ENCODE measurements at places on chromosomes 3 and 15. TPM values are rescaled to one million over a fixed set of nuclear protein-coding genes. Genes with fewer than 3 reads are reported as not detected.
A peak's percentile ranks its signal among the peaks of the same experiment; 100 is the strongest.

DNA sequence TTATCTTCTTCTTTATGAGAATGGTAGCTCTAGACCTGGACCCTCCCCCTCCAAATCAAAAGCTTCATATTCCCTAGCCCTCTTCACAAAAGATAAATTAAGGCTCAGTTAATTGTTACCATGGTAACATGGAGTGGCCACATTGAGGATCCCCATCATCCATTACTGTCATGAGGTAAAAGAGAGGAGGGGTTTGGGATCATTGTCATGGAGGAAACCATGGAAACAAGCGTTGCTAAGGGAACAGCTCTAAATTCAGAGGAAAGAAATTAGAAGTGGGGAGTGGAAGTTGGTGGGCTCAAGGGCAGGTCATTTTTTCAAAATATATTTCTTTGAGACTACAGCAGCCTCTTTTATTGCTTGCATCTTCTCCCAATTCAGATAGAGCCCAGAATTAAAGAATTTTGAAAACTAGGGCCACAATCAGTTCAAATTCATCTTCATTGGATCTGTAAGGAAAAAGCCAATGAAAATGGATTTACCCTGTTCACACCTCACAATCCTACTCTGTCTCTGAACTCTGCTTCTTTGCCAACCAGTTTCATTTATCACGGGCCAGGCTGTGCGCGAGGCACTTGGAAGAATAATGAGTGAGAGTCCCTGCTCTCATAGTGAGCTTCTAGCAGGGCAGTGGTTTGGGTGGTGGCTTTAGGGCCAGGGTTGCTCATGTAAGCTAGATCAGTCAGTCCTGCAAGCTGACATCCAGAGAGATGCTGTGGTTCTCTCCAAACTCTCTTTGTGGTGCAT, 11.6 kb upstream of the AEN start:
- no peak for DNase-seq

DNA sequence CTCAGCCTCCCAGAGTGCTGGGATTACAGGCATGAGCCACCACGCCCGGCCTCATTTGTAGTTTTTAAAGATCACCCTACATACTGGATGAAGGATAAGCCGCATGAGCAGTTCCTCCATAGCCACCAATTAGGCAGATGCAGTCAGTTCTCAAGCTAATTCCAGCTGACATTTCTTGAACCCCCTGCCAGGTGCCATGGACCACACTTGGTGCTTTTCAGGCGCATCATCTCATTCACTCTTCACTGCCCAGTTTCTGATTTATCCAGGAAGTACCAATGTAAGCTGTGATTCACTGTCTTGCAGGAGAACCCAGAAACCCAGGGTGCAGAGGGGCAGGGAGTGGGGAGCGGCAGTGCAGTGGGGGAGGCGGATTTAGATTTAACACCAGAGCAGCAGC, 56.5 kb upstream of the RASA2 start:
- DNase-seq = no peak

- DNase-seq = peak; percentile 57
Observed at GRCh38 chr15:29087521-29088285, 181.9 kb downstream of the NSMCE3 start.

Gene ZMYND10
- 0.23 TPM for total RNA-seq

DNA sequence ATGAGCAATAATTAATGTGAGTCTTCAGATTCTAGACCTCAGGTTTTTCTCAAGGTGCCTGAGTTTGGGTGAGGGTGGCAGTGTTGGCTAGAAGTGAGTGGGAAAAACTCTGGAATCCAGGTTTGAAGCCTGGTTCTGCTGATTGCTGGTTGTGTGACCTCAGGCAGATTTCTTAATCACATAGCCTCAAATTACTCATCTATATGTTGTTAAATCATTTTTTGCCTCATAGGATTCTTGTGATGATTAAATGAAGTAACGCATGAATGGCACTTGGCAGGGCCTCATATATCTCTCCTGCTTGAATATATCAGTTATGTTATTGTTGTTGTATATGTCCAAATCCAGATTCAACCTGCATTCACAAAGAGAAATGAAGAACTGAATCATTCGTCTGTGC, 60.5 kb downstream of the NR2F2 start:
- no peak for DNase-seq

GRCh38 chr15:69319384-69320375, 21.0 kb downstream of the PAQR5 start:
- peak; percentile 66 for DNase-seq

Gene ITIH3
- total RNA-seq = 14.8 TPM

DNA sequence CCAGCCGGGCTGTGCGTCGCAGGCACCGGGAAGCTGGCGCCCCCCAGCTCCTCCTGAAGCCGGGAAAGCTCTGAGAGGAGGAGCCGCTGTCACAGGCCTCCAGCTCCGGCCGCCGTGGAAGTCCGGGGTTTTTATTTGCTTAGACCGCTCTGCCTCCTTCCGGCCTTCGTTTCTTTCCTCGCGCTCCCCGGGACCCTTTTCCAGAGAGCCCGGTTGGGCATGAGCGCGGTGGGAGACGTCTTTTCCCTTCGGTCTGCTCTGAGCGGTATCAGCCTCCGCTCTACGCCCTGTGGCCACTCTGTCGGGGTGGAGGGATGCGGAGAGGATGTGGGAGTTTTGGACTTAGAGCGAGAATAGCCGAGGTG, 559 bp downstream of the SENP5 start:
- no peak for DNase-seq

Gene CFAP100
- total RNA-seq = not detected

DNA sequence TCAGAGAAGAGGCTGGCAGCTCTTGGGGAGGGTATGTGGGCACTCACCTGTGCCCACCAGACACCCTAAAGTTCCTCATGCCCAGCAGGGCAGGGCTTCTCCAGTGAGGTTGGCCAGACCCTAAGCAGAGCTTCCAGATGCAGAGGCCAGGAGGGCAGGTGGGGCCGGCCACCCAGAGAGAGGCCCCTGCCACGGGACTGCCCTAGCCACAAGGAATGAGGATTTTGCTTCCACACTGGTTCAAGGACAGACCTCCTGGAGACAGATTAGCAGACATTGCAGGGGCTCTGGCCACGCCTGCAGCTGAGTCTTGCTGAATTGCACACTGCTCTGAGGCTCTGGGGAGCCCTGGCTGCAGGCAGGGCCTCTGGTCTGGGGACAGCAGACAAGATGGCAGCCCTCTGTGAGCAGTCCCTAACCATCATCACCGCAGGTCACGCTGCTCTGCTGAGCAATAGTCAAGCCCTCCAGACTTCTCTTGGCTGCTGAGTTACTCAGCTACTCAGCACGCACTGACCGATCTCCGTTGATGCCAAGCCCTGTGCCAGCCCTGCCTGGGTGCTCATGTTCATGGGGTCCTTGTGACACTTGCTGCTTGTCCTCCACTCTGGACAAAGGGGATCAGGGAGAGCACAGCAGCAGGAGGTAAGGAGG, 117.4 kb upstream of the ABHD17C start:
- no peak for DNase-seq

DNA sequence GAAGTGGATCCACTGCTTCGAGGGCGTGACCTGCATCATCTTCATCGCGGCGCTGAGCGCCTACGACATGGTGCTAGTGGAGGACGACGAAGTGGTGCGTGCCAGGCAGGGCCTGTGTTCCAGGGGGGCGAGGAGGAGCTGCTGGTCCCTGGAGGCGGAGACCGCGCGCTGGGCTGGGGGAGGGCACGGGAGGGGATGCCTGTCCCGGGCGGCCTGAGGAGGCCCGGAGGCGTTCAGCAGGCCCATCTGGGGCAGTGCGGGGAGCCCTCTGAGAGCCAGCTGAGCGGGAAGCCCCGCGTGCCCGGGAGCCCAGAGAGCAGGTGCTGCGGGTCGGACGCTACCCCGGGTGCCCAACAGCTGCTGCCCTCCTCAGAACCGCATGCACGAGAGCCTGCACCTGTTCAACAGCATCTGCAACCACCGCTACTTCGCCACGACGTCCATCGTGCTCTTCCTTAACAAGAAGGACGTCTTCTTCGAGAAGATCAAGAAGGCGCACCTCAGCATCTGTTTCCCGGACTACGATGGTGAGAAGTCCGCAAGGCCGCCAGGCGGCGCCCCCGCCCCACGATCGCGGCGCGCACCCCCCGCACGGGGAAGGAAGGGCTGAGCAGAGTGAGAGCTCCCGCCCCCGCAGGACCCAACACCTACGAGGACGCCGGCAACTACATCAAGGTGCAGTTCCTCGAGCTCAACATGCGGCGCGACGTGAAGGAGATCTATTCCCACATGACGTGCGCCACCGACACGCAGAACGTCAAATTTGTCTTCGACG, 2.9 kb downstream of the GNAT1 start:
- peak; percentile 87 for DNase-seq

DNA sequence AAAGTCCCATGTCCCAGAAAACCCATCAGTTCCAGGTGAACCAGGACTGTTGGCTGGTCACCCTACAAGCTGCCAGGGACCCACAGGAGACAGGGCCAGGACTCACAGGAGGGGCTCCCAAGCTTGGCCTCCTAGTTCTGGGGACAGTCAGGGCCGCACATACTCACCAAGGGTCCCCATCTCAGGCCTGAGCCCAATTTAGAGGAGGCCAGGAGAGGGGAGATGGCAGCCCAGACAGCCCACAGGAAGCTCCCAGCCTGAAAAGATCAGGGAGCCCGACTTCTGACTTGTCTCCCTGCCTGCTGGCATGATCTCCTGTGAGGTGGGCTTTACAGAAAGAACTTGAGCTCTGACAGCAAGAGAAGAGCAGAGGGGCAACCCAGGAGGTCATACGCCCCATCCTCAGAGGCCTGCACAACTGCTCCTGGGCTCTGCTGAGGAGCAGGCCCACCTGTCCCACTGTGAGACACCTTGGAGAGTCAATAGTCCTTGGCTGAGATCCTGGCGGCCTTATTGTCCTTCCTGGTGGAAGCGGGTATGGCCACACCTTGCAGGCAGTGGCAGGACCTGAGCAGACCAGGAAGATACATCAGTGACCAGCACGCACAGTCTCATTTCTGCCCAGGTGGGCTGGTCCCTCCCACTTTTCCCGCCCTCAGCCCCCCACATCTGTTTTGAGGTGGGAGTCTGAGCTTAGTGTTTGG, 2.5 kb upstream of the ISLR start:
- DNase-seq = no peak

GRCh38 chr15:26936502-26936901, 34.5 kb upstream of the GABRG3 start:
- DNase-seq = no peak

- no peak for DNase-seq
Observed at GRCh38 chr15:46265664-46266347, 631.0 kb downstream of the SQOR start.

Gene GOLGA8J
- not detected for total RNA-seq

Gene CYP1A2
- not detected for total RNA-seq

DNA sequence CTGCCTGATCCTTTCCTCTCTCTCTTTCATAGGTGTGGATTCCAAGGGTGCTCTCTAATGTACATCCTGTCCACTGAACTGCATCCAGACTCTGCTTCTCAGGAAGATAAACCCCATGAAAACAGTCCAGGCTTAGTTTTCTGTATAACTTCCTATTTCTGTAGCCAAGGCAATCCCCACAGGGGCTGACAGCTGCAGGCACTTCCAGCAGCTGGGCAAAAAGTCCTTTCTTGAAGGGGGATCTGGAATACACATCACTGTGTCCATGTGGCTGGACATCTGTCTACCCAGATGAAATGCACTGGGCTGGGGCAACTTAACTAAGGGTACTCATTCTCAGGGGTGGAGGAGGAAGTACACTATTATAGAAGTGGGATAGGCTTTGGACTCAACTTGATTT, 72.2 kb downstream of the NR1D2 start:
- no peak for DNase-seq

Gene SAMD7
- not detected for total RNA-seq

- DNase-seq = no peak
Observed at GRCh38 chr15:51861557-51862359, 32.3 kb downstream of the TMOD3 start.

- no peak for DNase-seq
Observed at GRCh38 chr3:11624704-11625375, 18.9 kb downstream of the VGLL4 start.

DNA sequence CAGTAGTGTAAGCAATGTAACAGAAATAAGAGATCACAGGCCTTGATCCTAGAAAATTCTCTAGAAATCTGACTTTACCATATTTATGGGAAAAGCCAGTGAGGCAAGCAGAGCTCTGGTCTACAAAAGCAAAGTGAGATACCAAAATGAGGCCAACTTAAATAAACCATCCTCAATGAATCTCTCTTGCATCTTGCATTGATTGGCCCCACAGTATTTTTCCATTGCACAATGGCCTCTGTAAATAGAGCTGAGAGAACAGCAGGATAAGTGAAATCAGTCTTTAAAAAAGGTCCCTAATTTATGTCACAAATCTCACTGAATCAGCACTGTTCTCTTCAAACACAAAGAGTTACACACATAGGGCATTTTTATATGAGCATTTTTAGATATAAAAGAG, 8.9 kb downstream of the CFAP20DC start:
- no peak for DNase-seq

Gene SERPINI2
- not detected for total RNA-seq

Gene SCN5A
- 1.4 TPM for total RNA-seq

DNA sequence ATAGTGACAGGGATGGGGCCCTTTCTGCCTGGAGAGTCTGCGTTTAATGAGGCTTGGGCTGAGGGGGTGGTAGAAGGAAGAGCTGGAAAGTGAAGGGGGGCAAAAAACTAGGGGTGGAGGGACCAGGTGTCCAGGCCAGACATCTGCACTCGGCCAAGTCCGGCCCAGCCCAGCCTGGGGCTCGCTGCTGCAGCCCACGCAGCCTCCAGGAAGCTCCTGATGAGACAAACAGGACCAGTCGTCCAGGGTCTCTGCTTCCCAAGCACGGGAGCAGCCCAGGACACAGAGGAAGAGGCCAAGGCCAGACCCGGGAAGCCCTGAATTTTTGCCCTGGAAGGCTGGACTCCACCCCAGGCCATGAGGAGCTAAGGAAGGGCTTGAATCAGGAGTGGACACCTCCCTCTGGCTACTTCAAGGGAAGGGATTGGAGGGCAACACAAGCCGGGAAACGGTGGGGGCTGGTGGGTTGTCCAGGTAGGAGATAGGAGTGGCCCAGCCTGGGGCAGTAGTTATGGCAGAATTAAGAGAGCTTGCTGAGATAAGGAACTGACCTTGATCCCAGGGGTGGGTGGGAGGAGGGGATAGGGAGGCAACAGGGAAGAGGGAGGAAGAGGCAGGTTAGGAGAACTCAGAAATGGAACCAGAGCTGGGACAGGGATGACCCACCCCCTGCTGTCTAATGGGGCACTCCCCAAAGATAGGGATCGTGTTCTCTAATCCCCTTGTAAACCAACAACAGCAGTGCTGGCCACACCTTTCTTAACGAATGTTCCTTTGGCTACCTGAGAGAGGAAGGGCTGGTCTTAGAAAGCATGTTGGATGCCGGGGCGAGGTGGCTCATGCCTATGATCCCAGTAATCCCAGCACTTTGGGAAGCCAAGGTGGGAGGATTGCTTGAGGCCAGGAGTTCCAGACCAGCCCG, 89.5 kb downstream of the ANP32A start:
- DNase-seq = no peak

GRCh38 chr3:12759097-12759679, at the start of gene TMEM40:
Gene TMEM40, minus strand, starts transcription at chr3:12759259. Its CDS starts 9,427 bp downstream, at chr3:12749832.
- no peak for DNase-seq

Gene TRIM42
- not detected for total RNA-seq

- DNase-seq = no peak
Observed at GRCh38 chr15:94099574-94099960, 131.8 kb upstream of the MCTP2 start.

Gene HRH1
- 5.5 TPM for total RNA-seq

Gene GABRR3
- not detected for total RNA-seq
